HCEC 1CT (cell line): ENCODE measurements at places on chromosomes 3 and 15.

DNA sequence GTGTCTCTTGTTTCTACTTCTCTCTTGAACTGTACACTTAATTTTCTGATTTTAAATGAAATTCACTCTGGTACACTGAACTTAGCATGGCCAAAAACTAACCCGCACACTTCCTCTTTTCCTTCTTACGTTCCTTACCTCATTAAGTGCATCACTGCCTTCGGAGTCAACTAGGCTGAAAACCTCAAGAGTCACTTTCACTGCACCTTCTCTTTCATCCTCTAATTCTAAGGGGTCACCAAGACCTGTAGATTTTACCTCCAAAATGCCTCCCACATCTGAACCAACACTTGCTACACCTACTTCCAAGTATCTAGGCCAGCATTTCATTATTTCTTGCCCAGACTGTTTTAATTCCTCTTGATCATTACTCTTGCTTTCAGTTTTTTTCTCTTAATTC, 6.6 kb downstream of the CBLB start:
- DNase-seq = no peak

GRCh38 chr3:138081371-138082084, 33.9 kb downstream of the DZIP1L start:
- peak; percentile 26 for DNase-seq

DNA sequence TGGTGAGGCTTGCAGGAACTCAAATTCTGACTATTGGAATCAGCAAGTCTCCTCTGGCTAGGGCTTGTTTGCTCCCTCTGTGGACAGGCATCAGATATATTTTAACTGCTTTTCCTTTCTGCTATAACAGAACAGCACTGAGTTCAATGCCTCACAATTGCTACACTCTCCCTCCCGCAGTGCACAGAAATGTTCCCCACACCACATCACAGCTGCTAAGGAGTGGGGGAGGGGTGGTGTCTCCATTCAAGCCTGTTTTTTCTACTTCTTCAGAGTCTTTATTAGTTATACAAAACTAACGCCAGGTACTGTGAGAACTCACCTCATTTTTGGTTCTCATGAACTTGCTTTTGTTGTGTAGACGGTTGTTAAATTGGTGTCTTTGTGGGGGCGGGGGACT, 68.5 kb downstream of the BCHE start:
- DNase-seq = no peak

GRCh38 chr3:170999737-171000242, 26.7 kb downstream of the SLC2A2 start:
- DNase-seq = peak; percentile 88

- no peak for DNase-seq
These were observed 36.7 kb downstream of the ZPLD1 start for GRCh38 chr3:102471491-102471890.

DNA sequence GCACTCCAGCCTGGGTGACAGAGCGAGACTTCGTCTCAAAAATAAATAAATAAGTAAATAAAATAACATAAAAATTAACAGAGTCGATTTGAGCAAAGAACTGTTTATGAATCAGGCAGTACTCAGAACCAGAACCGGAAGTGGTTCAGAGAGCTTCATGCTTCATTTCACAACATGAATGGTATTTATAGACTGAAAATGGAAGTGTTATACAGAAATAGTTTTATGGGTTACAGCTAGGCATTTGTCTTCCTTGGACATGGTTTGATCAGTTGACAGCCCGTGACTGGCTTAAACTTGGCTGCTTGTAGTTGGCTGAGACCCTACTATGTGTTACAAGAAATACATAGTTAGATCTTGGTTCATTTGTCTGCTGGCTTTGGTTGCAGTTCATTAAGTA, 216.0 kb upstream of the MCTP2 start:
- no peak for DNase-seq

GRCh38 chr3:149120051-149120972, 9.1 kb upstream of the HPS3 start:
- DNase-seq = peak; percentile 67

- no peak for DNase-seq
These were observed 26.6 kb upstream of the MGA start for GRCh38 chr15:41633609-41634008.

DNA sequence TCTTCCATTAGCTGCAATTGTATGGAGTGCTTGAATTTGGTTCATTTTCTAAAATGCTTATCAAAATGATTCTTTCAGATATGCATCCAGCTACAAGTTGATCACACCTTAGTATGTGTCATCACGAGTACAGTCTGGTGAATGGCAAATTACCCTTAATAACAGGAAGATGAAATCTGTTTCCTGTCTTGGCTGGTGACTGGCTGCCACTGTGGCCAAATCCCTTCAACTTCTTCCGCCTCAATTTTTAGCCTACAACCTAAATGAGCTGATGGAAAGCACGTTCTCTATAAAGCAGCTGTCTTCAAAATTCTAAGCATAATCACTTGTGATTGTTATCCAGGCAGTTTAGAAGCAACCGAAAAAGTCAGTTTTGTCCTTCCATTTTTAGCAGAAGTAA, 387.1 kb upstream of the NECTIN3 start:
- no peak for DNase-seq

- DNase-seq = peak; percentile 53
These were observed 50.6 kb downstream of the SERP1 start for GRCh38 chr3:150495563-150496168.

- no peak for DNase-seq
These were observed 199.2 kb downstream of the CACNA2D3 start for GRCh38 chr3:54321520-54321919.
